Activated CD4-positive, alpha-beta memory T cell treated with anti-CD3 and anti-CD28 coated beads for 36 hours (primary cell): ENCODE measurements at places on chromosomes 2 and 18. TPM values are rescaled to one million over a fixed set of nuclear protein-coding genes. Genes with fewer than 3 reads are reported as not detected.
A peak's percentile ranks its signal among the peaks of the same experiment; 100 is the strongest.

The NOL4 gene
- total RNA-seq, result not detected

The PASK gene
- 100 TPM for total RNA-seq

The RAB27B gene
- total RNA-seq, result 0.31 TPM

The COX7A2L gene
- 102 TPM for total RNA-seq

DNA sequence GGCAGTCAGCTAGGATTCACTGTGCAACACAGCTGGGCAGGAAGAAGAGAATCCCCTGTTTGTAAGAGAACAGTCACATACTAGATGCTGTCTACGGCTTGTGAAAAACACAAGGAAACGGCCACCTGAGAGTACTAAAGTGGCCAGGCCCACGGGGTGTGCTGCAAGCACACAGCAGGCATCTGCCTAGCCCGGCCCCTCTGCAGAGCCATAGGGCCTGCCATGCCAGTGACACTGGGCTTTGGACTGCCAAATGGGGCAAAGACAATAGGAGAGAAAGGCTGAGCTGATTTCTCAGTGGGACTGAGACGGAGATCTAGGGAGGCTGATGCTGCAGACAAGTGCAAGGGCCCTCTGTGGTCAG is 10.3 kb downstream of the TUBB6 start:
- DNase-seq, result no peak

The SPATA3 gene
- 0.53 TPM for total RNA-seq

GRCh38 chr18:22639561-22639960 is 221.8 kb upstream of the CTAGE1 start:
- DNase-seq, result no peak

The ZNF521 gene
- not detected for total RNA-seq

The RASGRP3 gene
- total RNA-seq, result 1.9 TPM

DNA sequence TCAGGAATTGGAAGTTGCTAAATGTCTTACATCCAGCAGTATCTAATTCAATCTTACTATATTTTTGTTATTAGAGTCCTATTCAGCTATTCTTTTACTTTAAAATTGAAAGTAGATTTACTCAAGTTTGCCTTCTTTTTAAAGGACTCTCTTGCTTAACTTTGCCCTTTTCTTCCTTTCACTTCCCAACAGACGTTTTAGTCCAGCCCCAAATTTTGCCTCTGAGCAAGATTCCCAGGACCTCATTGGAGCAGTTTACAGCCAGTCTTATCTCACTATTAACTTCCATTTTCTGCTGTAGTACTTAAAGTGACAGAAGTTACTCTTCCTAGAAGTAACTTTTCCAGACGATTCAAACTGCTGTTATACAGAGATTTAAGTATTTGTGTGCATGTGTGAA is 1.7 kb upstream of the PRKD3 start:
- no peak for DNase-seq

GRCh38 chr2:233974530-233975071 is 57.4 kb downstream of the TRPM8 start:
- peak; percentile 46 for DNase-seq

GRCh38 chr18:26304511-26304910 is 78.3 kb downstream of the TAF4B start:
- DNase-seq, result no peak

GRCh38 chr18:48336332-48336731 is 72.9 kb downstream of the ZBTB7C start:
- no peak for DNase-seq

DNA sequence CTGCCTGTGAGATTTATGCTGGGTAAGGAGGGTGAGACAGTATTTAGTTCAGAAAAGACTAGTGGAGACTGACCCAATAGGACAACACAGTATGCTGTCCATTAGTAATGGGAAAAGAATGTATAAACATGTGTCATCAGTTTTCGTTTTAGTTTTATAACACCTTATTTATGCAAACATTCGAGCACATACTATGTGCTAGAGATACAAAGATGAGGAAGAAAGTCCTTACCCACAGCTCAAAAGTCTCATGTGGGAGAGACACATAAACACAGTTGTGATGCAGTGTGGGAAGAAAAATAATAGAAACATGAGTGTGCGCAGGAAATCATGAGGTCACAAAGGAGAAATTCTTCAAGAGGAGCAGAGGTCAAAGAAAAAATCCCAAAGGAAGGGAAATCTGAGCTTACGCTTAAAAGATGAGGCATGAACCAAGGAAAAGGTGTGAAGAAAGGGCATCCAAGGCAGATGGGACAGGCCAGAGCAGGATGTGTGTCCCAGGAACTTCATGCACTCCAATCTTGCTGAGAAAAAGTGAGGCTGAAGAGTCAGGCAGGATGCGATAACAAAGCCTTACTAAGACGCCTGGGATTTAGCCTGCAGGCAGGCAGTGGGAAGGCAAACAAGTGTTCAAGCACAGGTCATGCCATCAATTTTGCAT is 8.1 kb downstream of the METTL21A start:
- no peak for DNase-seq

- DNase-seq, result no peak
Measured at GRCh38 chr2:3462493-3463104, 56.7 kb downstream of the ADI1 start.

DNA sequence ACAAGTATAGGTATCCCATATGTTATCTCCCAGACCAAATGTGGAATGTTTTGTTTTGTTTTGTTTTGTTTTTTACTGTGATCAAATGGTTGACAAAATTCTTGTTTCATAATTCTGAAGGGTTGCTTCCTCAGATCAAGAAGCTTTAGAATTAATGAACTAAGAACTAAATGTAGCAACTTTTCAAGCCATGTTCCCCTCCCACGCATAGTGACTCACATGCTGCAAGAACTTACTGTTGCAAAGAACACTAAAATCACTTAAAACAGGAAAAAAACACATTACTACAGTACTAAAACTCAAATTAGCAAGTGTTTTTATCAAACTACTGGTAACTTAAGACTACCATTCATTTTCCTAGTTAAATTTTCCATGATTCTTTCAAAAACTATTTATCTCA is 30.6 kb downstream of the HNRNPLL start:
- DNase-seq, result peak; percentile 68

- DNase-seq, result no peak
Measured at GRCh38 chr2:120474486-120474885, 128.6 kb downstream of the INHBB start.

DNA sequence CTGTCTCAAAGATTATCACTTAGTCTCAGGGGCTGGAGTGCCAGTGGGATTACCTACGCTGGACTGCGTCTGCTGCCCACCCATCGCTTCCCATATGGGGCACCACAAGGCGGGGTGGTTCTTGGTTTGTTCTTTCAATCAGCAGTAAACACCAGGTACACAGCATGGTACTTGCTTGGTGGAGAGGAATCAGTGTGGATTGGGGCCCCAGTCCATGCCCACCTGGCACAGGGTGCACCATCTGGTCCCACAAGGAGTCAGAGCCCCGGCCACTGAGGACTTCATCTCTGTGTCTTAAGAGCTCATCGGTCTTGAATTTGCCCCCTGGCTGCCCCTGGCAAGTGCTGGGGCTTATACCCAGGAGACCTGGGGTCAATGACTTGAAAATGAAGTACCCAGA is 96.2 kb downstream of the GLI2 start:
- DNase-seq, result no peak

DNA sequence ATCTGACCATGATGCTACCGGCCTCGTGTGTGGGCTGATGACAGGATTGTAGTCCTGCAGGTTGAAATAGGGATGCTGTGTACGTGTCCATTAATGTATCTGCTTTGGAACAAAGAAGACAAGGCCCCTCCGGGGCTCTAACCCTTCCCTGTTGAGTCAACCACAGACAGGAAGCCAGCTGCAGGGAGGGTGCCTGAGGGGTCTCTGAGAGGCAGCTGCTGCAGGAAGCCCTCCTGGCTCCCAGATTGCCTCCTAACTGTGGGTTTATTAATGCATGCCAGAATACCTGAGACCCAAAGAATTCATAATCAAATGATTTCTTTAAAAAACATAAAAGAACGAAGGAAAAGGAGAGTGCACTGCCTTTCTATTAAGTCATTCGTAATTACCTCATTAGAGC is 140.4 kb downstream of the CELF4 start:
- no peak for DNase-seq
